ENCODE measurements at places on chromosomes 5 and 9.

DNA sequence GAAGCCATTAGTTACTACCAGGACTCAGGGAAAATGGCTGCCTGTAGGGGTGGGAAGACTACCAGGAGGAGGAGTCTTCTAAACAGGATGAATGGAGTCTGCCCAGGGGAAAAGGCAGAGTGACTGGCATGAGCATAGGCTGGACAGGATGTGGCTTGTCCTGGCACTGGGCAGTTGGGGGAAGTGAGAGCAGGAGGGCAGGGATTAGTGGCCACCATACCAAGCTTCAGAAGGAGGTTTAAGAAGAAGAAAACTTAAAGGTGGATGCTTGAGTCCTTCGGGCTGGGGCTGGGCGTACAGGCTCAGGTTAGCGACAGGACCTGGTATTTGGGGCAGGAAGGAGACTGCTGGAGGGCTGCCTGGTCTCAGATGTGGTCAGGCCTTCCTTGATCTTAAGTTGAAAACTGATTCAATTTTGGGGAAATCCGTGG lies 5.0 kb upstream of the NSD1 start:
- DNase-seq, result peak; percentile 24

DNA sequence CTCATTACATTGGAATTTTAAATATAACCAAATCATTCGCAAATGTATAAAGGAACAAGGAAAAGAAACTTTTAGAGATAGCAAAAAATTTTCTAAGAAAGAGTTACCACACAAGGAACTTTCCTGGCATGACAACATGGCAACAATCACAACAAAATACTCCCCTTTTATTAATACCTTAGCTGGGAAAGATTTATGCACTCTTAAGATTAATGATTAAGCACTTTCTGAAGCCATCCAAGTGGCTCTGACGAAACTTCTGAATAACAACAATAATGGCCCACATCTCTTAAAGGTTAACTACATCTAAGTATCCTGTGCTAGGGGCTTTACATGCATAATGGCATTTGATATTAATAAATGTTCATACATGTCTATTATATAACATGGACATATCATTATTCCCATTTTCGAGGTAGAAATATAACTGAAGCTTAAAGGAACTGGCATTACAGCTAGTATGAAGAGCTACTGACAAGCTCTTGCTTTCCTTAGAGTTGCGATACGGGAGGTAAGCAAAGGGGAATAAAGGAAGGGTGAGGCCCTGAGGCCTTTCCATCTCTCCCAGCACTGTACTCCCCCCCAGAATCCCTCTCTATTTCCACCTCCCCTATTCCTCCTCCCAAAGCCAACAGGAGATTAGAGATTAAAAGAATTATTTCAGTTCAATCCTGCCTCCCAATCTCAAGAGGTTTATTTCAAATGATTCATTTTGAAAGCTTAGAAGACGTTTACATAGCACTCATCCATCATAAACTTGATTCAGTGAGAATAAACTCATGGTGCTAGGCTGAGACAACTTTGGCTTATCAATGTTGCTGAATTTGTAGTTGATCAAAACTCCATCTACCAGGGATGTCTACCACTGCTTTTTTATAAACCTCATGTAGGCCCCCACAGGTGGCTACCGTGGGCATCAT lies 9.6 kb downstream of the MTMR12 start:
- DNase-seq, result no peak

- DNase-seq, result no peak
Measured at GRCh38 chr5:132065951-132066701, 5.7 kb downstream of the IL3 start.

DNA sequence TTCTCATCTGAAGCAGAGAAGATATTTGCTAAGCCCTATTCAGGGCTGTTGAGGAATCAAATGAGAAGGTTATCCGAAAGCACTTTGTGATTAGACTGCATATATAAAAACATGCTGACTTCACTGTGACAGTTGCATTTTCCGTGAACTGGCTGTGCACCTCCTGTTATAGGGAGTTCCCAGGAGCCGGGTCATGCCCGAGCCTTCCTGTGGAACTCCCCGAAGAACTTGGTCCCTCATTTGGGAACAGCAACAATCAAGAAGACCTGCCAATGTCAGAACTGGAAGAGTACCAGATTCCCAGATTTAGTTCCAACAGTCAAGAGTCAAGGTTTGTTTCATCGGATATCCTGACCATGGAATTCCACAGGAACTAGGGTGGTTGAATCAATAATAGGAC lies 130.4 kb upstream of the RAI14 start:
- DNase-seq, result no peak

- no peak for DNase-seq
Measured at GRCh38 chr5:51621156-51621555, 237.9 kb downstream of the ISL1 start.

DNA sequence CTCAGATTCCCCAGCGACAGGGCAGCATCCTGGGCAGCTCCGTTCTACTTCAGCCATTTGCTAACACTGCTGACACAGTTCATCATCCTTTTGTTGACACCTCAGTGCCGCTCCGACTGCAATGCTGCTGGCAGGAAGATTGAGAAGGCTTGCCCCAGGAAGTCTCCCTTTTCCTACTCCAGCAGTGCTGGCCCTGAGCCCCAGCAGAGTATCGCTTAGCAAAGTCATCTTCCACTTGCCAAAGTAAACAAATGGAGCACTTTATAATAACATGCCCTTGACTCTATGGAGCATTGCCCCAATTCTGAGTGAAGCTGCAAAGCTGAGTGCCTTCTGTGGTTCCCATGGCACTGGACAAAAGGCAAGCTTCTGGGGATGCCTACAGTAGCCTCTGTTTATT lies 32.2 kb downstream of the PRLR start:
- DNase-seq, result no peak

- no peak for DNase-seq
Measured at GRCh38 chr5:150609843-150610584, 30.4 kb upstream of the SYNPO start.

- DNase-seq, result peak; percentile 68
Measured at GRCh38 chr5:34570721-34571676, 85.1 kb upstream of the RAI14 start.

DNA sequence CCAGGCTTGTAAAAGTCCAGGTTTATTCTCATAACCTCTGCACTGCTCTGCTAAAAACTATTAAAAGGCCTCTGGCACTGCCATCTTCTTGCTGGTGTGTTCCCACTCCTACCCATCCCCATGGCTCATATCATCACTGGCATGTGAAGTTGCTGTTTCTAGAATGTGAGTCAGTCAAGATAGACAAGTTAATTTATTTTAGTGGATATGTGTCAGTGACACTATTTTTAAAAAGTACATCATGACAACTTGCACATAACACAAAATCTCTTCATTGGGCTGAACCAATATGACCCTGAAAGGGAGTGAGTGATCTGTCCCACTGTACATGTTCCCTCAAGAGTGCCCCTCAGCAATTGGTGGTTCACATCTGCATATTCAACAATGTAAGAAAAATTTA lies 299.7 kb downstream of the NFIB start:
- DNase-seq, result no peak

- DNase-seq, result no peak
Measured at GRCh38 chr5:6556089-6556801, 76.6 kb downstream of the NSUN2 start.

DNA sequence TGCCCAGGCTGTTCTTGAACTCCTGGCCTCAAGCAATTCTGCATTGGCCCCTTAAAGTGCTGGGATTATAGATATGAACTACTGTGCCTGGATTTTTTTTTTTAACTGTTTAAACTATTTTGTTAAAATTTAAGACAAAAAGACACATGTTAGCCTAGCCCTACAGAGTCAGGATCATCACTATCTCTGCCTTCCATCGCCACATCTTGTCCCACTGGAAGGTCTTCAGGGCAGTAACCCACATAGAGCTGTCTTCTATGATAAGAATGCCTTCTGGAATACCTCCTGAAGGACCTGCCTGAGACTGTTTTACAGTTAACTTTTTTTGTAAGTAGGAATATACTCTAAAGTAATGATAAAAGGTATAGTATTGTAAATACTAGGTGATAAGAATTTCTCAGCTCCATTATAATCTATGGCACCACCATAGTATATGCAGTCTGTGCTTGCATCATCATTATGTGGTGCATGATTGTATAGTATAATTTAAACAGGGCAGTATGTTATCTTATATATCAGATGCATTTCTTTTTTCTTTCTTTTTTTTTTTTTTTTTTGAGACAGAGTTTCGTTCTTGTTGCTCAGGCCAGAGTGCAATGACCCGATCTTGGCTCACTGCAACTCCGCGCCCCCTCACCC lies 52.7 kb downstream of the DENND4C start:
- no peak for DNase-seq

DNA sequence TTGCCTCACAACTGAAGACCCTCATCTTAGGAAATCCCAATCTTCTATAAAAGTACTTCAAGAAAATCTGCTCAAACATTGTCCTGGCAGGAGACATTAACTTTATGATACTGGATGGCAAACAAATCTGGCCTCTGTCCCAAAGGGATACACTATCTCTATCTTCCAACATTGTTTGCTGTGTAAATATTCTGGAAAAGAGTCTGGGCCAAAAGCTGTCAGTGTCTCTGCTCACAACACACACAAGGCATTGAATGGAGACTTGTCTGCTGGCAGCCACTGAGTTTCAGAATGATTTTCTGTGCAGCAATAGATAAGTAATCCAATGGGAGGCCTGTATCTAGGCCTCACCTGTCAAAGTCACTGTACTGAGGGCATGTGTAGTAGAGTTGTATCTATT lies 471.1 kb downstream of the DMAC1 start:
- no peak for DNase-seq

DNA sequence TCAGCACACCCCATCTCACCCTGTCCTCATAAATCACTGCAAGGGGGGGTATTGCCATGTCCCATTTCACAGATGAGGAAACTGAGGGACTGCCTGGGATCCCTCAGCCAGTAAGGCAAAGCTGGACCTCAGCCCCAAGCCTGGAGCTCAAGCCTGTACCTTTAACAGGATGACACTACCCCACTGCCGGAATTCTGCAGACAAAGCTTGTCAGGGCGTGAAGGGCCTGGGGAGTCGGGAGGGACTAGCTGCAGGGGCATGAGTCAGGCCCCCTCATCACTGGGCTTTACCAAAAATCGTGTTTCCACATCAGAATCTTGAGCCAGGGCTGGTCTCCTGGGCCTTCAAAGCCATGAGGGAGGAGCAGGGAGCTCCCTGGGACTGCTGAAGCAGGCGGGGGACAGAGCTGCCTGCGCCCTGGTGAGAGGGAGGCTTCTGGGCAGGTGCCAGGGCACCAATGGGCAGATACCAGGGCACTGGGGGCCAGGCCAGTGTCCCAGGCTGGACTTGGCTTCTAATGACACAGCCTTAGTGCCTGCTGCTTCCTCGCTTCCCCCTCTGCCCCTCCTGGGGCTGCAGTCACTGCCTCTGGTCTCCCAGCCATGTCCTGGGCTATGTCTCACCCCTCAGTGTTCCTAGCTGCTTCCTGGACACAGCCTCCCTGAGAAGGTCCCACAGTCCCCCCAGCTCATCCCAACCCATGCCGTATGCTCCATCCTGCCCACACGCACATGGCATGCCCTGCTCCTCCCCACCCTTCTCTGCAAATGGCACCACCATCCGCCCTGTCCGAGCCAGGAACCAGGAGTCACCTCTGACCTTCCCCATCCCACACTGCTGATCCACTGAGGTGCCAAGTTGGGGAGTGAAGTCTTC lies 80.7 kb downstream of the LMX1B start:
- no peak for DNase-seq

- DNase-seq, result peak; percentile 49
Measured at GRCh38 chr5:151825445-151825844, 53.7 kb downstream of the G3BP1 start.

DNA sequence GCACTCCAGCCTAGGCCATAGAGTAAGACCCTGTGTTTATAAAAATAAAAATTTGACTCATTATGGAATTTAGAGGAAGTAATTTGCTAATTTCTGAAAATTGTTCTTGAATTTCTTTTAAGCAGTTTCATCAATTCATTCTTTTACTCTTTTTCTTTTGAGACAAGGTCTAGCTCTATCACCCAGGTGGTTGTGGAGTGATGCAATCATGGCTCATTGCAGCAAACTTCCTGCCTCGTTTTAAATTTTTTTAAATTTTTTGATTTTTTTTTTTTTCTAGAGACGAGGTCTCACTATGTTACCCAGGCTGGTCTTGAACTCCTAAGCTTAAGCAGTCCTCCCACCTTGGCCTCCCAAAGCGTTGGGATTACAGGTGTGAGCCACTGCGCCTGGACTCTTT lies 3.1 kb upstream of the CAMLG start:
- DNase-seq, result no peak

GRCh38 chr5:149344151-149344550 lies 1.1 kb upstream of the GRPEL2 start:
- no peak for DNase-seq

DNA sequence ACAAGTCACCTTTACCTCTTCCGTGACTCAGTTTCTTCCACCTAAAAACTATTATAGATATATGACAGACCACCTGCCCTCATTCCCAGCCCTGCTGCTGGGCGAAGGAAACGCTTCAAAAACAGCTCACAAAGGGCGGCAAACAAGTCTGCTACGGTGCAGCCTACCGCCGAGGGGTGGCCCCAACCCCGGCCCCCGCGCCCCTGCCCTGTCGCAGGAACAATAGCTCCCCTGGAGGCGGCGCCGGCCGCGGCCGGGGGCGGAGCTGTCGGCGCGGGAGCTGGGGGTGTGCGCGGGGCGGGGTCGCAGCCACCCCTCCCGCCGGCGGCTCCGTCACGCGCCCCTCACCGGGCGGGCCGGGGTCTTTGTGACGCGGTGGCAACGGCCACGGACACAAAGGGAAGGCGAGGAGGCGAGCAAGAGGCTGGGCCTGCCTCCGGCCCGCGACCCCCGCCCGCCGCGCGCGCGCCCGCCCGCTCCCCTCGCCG lies at the start of gene TMEFF1:
TSS of gene TMEFF1 (plus strand) at position 362 of the 488 bp plus-strand sequence. CDS start 396 bp downstream, outside the sequence.
- DNase-seq, result no peak

GRCh38 chr5:163867738-163868137 lies 362.3 kb downstream of the MAT2B start:
- no peak for DNase-seq

- DNase-seq, result no peak
Measured at GRCh38 chr5:125011014-125011413, 264.6 kb upstream of the ZNF608 start.

GRCh38 chr9:111483858-111484571 lies at the start of gene ECPAS:
TSS of gene ECPAS (minus strand) at chr9:111484383. CDS start at chr9:111472918, 11,465 bp downstream.
- peak; percentile 87 for DNase-seq

All from inflammatory macrophage treated with lipopolysaccharide for 4 hours (primary cell).